ENCODE measurements at places on chromosomes 6 and 20.

DNA sequence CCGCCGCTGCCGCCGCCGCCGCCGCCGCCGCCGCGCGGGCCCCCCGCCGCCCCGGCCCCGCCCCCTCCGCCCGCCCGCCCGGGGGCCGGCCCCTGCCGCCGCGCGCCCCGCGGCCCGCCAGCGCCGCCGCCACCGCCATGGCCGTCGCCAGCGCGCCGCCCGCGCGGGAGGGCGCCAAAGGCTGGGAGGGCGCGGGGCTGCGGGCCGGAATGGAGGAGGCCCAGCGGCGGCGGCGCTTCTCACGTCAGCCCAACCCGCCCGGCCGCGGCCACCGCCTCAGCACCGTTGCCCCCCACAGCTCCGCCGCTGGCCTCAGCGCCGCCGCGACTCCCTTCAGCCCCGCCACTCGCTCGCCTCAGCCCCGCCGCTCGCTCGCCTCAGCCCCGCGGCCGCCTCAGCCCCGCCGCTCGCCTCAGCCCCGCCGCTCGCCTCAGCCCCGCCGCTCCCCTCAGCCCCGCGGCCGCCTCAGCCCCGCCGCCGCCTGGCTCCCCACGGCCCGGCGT lies 258 bp downstream of the PHF10 start:
- no peak for DNase-seq

GRCh38 chr6:149233056-149233715 lies 84.3 kb upstream of the TAB2 start:
- DNase-seq, result peak; percentile 52

GRCh38 chr20:9490161-9490560 lies 24.2 kb upstream of the LAMP5 start:
- peak; percentile 14 for DNase-seq

DNA sequence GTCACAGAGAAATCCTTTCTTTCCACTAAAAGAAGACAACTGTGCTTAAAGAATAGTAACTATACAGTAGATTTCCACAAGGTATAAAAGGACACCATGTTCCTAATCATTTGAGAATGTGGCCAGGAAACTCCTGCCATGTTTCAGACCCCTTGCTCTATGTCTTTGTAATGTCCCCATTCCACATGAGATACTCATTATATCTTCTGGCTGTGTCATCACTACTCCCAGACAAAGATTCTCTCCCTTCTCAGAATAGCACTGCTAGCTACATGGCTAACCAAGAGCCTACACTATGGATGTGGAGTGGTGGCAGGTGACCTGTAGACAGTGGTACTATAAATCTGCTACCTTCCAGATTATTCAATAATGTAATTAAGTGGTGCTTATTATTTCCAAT lies 218.1 kb upstream of the MCHR2 start:
- DNase-seq, result no peak

DNA sequence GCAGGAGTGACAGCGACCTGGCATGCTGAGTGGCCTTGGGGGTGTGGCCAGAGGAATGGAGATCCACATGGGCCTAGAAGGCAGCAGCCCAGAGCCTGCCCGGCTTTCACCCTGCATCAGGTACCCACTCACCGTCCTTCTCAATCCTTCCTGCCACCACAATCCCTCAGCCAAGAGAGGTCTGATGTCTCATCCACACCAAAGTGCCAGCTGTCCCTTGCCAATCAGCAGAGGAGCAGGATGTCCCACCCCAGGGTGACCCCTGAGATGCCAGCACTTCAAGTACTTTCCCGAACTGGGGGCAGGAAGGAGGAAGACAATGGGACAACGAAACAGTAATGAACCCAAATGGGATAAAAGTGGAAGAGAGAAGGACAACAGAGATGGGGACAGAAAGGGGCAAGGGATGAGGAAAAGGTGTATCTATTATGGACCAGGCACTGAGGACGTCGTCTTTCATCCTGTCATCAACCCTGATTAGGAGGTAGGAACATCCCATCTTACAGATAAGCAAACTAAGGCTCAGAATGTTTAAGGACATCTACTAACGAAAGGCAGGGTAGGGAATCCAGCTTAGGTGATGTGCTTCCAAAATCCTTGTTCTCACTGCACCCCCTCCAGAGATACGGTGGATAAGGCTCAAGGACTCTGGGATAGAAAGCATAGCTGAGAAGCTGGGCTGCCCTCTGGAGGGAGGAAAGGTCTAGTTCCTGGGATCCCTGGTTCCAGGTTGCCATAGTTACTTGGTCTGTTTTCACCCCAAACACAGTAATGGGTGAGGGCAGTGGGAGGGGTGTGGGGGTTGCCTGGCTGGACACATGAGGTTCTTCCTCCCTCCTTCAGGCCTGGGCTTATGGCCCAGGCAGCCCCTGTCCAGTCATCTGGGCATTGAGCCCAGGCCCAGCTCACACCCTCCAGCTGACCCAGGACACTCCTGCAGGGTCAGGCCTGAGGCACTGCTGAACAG lies 4.5 kb upstream of the TNXB start:
- no peak for DNase-seq

GRCh38 chr20:55054453-55054852 lies 579.1 kb downstream of the DOK5 start:
- DNase-seq, result no peak

DNA sequence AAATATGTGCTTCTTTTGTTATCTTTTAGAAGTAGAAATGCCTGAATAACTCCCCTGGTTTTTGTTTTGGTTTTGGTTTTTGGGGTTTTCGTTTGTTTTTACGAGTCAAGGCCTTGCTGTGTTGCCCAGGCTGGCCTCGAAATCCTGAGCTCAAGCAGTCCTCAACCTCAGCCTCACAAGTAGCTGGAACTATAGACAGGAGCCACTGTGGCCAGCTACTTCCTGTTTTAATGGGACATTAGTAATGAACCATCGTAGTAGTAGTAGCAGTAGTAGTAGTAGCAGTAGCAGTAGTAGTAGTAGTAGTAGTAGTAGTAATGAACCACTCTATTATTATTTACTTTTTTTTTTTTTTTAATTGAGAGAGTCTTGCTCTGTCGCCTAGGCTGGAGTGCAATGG lies 66.0 kb downstream of the UBR2 start:
- no peak for DNase-seq

DNA sequence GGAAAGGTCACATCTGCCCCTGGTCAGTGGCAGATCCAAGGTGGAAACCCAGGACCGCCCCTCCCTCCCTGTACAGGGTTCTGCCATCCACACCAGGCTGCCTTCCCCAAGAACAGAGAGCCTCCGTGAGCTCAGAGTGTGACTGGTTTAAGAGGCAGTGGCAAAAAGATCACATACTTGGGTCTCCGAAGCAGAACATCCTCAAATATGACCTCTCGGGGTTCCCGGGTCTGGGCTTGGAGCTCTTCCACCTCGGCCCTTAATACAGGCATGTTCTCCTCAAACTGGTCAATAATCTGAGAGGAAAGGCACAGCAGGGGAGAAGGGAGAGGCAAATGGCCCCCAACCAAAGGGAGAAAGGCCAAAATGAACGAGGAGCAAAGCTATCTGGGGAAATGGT lies 14.8 kb downstream of the C20orf96 start:
- no peak for DNase-seq

DNA sequence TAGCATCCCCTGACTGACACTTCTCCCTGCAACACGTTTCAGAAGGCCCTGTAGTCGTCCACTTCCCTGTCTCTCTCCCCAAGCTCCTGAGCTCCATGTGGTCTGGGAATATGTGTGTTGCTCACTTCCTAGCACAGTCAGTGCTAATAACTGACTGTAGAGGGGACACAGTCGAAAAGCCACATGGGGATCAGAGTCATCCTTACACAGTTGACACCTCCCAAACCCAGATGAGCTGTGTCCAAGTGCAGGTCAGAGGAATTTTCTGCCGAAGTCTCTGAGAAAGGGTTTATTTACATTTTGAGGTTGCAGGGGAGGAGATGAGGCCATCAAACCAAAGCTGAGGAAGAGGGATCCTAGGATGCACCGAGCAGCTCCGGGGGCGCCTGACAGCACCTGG lies 3.5 kb upstream of the ADAM33 start:
- DNase-seq, result no peak

DNA sequence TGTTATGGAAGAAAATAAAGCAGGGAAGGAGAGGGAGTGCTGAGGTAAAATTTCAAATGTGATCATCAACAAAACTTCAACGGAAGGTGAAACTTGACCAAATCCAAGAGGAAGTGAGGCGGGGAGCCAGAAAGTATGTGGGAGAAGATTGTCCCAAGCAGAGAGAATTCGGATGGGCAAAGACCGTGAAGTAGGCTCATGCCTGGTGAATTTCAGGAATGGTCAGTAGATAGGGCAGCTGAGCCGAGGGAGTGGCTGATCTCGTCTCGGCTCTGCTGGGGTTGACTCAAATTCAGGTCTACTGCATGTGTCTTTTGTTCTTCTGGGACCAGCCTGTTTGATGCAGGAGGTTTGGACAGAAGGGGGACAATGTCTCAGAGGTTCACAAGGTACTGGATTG lies 7.0 kb upstream of the CSNK2A1 start:
- no peak for DNase-seq

- no peak for DNase-seq
These were observed 127.6 kb downstream of the TRDN start for GRCh38 chr6:123509112-123509511.

GRCh38 chr20:33108661-33109060 lies 29.2 kb downstream of the BPIFB4 start:
- no peak for DNase-seq

DNA sequence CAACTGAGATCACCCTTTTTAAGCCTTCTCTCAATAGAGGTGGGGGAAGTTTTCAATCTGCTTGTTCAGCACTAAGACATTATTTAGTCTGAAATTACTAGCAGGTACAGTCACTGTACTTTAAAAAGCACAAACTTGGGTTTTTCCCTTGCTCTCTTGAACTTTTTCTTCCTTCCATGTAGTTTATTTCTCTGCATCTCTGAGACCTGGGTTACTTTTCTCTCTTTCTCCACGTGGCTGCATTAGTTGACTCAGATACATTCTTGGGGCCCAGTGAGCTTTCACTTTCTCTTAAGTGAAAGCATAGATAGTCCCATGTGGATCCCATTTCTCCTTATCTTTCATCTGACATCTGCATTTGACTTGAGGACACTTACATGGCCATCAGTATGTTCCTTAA lies 433.9 kb upstream of the MAP3K7 start:
- DNase-seq, result no peak

DNA sequence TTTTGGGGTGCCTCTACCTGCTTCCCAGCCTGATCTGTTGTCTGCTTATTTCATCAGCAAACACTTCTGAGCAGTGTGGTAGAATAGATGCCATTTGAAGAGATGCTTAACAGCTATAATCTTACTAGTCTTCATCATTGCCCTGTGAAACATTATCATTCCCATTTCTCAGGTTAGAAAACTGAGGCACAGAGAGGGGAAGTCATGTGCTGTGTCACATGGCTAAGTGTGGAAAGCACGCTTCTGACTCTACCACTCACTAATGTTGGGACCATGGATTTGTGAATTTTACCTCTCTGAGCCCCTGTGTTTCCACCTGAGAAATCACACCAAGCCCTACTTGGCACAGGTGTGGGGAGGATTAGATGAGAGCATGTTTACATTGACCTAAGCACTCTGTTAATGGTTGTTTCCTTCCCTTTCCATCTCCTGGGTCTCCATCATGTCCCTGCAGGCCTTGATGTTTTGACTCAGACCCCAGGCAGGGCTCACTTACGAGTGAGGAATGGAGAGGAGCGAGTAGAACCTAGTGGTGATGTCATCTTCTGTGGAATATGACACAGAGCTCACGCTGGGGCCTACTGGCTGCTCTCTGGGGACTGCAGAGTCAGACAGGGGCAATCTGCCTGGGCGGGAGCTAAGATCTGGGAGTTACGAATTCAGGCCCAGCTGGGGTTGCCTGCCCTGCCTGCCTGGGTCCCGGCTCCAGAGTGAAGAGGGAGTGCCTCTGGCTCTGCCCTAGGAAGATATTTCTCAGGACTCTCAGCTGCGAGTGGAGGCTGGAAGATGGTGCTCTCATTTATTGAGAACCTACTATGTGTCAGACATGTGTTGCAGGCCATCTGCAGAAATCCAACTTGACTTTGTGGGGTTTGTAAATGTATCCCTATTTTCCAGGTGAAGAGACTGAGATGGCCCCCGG lies 64.3 kb downstream of the CDH22 start:
- no peak for DNase-seq

DNA sequence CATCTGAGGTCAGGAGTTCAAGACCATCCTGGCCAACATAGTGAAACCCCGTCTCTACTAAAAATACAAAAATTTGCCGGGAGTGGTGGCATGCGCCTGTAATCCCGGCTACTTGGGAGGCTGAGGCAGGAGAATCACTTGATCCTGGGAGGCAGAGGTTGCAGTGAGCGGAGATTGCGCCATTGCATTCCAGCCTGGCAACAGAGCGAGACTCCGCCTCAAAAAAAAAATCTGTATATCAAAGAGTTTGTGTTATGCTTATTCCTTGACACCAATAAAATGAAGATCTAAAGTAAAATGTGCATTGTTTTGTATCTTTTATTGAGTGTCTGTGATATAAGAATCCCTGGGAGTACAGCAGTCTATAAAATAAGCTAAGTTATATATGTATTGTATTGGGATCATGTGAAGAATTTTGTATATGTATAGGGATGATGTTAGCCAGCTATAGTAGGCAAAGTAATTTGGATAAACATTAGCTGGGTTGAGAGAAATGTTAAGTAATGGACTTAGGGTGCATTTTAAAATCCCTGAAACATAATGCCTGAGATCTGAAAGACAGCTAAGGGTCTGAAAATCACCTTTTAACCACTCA lies 10.9 kb downstream of the TBP start:
- no peak for DNase-seq

GRCh38 chr20:31747640-31748039 lies 8.6 kb downstream of the TPX2 start:
- peak; percentile 45 for DNase-seq

GRCh38 chr20:51628533-51629398 lies 86.2 kb upstream of the NFATC2 start:
- no peak for DNase-seq

DNA sequence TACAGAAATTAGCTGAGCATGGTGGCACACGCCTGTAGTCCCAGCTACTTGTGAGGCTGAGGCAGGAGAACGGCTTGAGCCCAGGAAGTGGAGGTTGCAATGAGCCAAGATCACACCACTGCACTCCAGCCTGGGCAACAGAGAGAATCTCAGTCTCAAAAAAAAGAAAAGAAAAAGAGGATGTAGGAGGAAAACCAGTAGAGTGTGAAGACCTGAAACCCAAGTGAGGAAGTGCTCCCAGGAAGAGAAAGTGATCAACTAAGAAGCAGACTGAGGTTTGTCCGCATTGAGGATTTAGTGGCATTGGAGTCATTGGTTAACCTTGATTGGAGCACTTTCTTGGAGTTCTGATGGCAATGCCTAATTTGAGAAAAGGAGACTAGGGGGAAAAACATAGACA lies 20.6 kb upstream of the TASP1 start:
- DNase-seq, result no peak

Measured in fibroblast of skin of left quadriceps (primary cell).